ENCODE measurements at places on chromosomes 13 and 19. TPM values are rescaled to one million over a fixed set of nuclear protein-coding genes. Genes with fewer than 3 reads are reported as not detected.

Gene TUBA3C
- total RNA-seq: not detected

DNA sequence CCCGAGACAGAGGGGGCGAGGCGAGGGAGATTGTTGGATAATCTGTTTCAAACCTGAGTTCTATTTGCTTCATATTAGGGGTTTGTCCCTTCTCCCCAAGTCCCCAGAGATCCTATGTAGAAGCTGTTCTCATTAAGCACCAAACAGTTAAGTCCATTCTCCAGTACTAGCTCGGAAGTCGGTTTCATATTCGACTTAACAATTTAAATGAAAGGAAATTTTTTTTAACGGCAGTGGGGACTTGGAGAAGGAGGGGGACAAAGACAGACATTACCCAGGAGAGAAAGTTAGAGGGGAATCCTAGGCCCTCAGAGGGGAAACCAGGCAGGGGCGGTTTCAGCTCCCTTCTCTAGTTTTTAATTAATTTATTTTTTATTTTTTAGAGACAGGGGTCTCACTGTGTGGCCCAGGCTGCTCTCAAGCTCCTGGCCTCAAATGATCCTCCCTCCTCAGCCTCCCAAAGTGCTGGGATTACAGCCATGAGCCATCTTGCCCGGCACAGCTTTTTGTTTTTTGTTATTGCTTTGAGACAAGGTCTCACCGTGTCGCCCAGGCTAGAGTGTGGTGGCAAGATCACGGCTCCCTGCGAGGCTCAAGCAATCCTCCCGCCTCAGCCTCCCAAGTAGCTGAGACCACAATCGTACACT lies 13.7 kb upstream of the TLE2 start:
- H3K4me1 ChIP-seq: peaks cover 20% of the 10 kb centered on the region
- H3K4me3 ChIP-seq: peak overlapping the region; percentile 46
- no peak overlapping the region for H3K27ac ChIP-seq
- no peak for DNase-seq

DNA sequence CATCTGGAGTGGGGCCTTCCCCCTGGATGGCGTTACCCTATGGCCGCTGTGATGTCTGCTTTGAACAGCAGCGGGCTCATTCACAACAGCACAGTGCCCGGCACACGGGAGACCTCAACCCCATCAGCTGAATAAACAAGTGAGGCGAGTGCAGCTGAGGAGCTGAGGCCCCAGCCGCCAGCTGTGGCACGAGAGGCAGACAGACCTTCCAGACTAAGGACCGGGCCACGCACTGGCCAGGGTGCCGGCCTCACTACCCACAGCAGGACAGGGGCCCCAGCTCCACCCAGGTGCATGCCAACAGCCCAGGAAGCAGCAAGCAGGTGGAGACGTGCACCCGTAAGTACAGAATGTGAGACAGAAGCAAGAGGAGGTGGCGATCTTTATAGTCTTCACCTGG lies 39.6 kb downstream of the STK24 start:
- no peaks in the 10 kb centered on the region for H3K36me3 ChIP-seq
- H3K4me1 ChIP-seq: peaks cover 37% of the 10 kb centered on the region
- no peak overlapping the region for H3K27ac ChIP-seq
- H3K27me3 ChIP-seq: no peaks in the 10 kb centered on the region
- no peak overlapping the region for H3K4me3 ChIP-seq

DNA sequence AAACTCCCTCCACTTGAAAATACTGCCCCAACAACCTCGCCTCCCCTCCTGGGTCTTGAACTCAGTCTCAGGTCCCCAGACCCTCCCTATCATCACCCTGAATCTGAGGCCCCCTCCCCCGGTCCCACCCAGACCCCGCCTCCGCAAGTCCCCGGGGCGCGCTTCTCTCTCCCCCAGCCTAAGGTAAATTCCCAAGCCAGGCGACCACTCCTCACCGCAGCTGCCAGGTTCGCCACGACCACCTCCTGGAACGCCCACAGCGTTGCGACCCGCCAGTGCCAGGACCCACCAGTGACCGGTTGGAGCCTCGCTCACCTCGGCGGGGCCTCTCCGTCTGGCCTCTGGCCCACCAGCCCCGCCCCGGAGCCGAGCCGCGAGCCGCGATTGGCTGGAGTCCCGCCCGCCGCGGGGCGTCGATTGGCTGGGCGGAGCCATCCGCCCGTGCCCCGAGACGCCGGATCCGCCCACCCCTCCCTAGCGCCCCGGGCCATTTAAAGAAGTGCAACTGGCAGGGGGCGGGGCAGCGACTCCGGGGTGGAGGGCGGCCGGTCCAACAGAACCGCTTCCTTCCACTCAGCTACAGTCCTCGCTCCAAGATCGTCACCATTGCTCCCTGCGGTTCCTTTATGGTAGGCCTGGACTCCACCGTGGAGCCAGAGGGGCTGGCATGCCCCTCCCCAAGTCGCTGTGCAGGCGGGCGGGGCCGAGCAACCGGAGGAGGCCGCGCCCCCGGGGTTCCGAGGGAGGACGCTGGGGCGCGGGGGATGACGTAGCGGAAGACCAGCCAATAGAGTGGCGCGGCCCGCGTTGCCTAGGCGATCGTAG lies at the start of gene SERTAD3:
Gene SERTAD3, minus strand, starts transcription at position 336 of the 825 bp plus-strand sequence. CDS start 2,255 bp downstream, outside the sequence.
- DNase-seq: peak; percentile 99
- peak within 1 kb of the TSS; percentile 100 for H3K27ac ChIP-seq
- H3K4me1 ChIP-seq: peaks cover 13% of the 10 kb centered on the region
- H3K4me3 ChIP-seq: peak within 1 kb of the TSS; percentile 100
- peaks cover 16% of the 10 kb centered on the region for H3K36me3 ChIP-seq

Gene CYP4F3
- total RNA-seq: not detected

Gene CYP2A7
- total RNA-seq: not detected

Gene MBNL2
- 1.3 TPM for total RNA-seq

Gene CGB8
- not detected for total RNA-seq

DNA sequence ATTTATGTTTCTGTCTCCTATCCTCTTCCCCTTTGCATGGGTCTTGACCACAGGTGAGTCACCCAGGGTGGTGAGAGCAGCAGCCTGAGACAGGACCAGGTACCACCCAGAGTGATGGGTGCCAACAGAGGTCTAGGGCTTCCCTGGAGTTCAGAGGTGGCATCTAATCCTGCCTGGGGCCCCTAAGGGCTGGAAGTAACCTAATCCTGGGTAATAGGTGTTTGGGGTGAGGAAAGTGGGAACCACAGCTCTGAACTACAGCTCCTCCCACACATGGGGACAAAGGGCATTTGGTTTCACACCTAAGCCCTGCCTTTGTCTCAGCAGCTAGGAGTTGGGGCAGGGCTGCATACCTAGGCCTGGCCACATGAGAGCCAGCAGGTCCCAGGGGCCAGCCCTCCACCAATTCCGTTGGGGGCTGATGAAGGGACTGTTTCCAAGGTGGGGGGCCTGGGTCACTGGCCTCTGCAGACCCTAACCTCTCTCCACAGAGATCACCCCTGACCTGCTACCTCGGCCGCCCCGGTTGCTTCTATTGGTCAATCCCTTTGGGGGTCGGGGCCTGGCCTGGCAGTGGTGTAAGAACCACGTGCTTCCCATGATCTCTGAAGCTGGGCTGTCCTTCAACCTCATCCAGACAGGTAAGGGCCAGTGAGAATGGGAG lies 8.0 kb downstream of the SPHK2 start:
- H3K36me3 ChIP-seq: no peaks in the 10 kb centered on the region
- DNase-seq: no peak
- H3K27me3 ChIP-seq: no peaks in the 10 kb centered on the region
- H3K4me1 ChIP-seq: peaks cover 25% of the 10 kb centered on the region
- H3K4me3 ChIP-seq: no peak overlapping the region

- no peaks in the 10 kb centered on the region for H3K27me3 ChIP-seq
- no peak overlapping the region for H3K4me3 ChIP-seq
- no peak for DNase-seq
- H3K4me1 ChIP-seq: no peaks in the 10 kb centered on the region
- no peaks in the 10 kb centered on the region for H3K36me3 ChIP-seq
- H3K27ac ChIP-seq: no peak overlapping the region
Observed at GRCh38 chr13:44359983-44360375, 13.6 kb upstream of the SERP2 start.

Gene C19orf18
- not detected for total RNA-seq

GRCh38 chr13:111339366-111340143 lies 19.1 kb downstream of the TEX29 start:
- no peak overlapping the region for H3K27ac ChIP-seq
- H3K4me3 ChIP-seq: no peak overlapping the region
- H3K27me3 ChIP-seq: no peaks in the 10 kb centered on the region
- no peaks in the 10 kb centered on the region for H3K4me1 ChIP-seq
- no peak for DNase-seq
- H3K36me3 ChIP-seq: no peaks in the 10 kb centered on the region

Measured in GM23338 (cell line).